ENCODE measurements at places on chromosomes 1 and 21.

- DNase-seq = no peak
- peaks cover 7% of the 10 kb centered on the region for H3K27me3 ChIP-seq
- H3K4me3 ChIP-seq = no peak overlapping the region
- no peak overlapping the region for H3K27ac ChIP-seq
- H3K36me3 ChIP-seq = no peaks in the 10 kb centered on the region
These were observed 10.7 kb upstream of the SLC2A5 start for GRCh38 chr1:9079988-9080704.

DNA sequence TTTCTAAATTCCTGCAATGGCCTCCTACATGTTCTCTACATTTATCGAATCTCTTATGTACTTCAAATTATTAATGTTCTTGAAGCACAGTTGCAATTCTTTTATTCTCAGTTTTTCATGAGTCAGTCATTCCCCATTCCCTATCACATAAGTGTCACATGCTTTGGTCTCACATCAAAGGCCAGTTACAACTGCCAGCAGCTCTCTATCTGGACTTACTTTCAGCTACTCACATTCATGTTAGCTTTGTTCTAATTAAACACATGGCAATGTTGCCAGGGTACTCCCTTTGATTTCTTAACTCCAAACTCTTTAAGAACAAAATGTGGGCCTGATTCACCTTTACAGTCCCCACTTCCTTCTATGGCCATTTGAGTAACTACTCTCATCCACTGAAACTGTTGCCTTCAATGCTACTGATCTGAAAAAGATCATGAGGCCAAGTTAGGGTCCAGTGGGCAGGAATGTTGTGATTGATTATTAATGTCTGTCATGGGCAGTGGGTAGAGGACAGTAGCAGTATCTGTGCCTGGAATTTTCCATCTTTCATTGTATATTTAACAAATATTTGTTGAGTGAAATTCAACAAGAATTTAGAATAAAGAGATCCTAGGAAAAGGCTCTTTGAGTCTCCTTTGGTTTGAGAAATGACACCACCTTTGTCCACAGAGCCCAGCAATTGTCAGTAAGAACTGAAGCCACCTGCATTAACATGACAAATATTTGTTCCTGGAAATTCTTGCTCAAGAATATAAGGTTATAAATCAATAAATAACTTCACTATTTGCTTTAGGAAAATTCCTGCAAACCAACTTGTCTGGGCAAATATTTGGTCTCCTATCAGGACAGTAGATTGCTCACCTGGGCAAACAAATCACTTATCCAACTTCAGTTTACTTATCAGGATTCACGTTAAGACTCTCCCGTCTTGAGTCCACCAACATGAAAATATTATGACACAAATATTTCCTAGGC is 153.6 kb upstream of the SAMSN1 start:
- DNase-seq = no peak
- H3K4me1 ChIP-seq = no peaks in the 10 kb centered on the region
- no peak overlapping the region for H3K27ac ChIP-seq
- no peaks in the 10 kb centered on the region for H3K27me3 ChIP-seq
- no peak overlapping the region for H3K4me3 ChIP-seq

DNA sequence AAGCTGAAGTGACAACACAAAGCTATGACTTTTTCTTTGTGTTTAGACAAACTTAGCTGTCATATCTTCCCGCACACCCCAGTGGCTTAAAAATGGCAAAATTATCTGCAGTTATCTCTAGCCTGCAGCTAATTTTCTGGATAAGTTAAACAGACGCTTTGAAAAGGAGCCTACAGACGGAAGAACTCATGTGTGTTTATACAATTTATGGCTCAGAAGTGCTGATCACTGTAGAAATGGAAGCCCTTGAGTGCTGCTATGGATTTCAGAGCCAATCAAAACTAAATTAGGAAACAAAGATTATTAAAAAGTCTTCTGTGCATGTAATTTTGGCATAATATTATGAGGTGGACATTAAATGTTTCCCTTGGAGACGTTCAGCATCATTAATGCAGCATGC is 11.6 kb downstream of the NTNG1 start:
- no peaks in the 10 kb centered on the region for H3K4me1 ChIP-seq
- H3K27ac ChIP-seq = no peak overlapping the region
- H3K4me3 ChIP-seq = no peak overlapping the region
- no peaks in the 10 kb centered on the region for H3K36me3 ChIP-seq
- DNase-seq = no peak
- H3K27me3 ChIP-seq = no peaks in the 10 kb centered on the region

DNA sequence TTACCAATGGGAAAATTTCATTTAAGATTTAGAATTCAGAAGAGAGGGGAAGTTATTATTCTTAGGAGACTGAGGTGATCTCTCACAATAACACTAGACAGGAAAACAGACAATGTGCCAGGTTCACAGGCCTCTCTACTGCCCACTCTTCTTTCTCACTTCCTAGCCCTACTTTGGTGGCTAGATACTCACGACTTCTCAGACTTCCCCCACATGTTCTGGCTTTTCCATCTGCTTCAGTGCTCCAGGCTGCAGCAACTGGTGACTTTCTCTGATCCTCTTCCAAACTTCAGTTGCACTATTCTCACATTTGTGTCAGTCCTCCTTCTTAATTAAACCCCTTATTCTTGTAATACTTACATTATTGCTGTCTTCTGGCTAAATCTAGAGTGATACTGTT is 208.7 kb upstream of the KCTD3 start:
- H3K4me1 ChIP-seq = no peaks in the 10 kb centered on the region
- H3K27ac ChIP-seq = no peak overlapping the region
- no peak overlapping the region for H3K4me3 ChIP-seq
- H3K27me3 ChIP-seq = no peaks in the 10 kb centered on the region
- no peak for DNase-seq

DNA sequence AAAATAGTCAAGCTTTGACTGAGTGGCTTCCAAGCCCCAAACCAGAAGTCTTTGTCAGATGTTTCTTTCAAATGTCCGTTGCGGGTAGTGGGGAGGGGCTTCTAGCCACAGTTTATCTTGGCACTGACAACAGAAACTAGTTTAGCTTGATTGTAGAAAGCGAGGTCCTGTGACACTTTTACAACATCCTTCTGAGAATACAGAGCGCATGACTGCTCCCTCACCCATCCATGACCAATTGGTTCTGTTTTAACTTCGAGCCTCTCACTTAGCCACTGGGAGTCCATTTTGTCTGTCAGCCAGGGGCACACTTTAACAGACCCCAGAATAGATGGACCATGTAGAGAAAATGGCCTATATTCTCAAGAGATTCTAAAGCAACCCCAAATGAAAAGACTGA is 199.2 kb upstream of the ST6GALNAC5 start:
- no peaks in the 10 kb centered on the region for H3K36me3 ChIP-seq
- H3K27ac ChIP-seq = no peak overlapping the region
- no peak overlapping the region for H3K4me3 ChIP-seq
- H3K4me1 ChIP-seq = no peaks in the 10 kb centered on the region
- no peak for DNase-seq
- H3K27me3 ChIP-seq = no peaks in the 10 kb centered on the region
